Thymus (tissue), 14 donors: ENCODE measurements at places on chromosomes 5 and 9.

- peaks cover 5% of the 10 kb centered on the region for H3K4me1 ChIP-seq
- H3K36me3 ChIP-seq: no peaks in the 10 kb centered on the region
Measured at GRCh38 chr5:76583163-76584047, 39.8 kb downstream of the F2RL2 start.

DNA sequence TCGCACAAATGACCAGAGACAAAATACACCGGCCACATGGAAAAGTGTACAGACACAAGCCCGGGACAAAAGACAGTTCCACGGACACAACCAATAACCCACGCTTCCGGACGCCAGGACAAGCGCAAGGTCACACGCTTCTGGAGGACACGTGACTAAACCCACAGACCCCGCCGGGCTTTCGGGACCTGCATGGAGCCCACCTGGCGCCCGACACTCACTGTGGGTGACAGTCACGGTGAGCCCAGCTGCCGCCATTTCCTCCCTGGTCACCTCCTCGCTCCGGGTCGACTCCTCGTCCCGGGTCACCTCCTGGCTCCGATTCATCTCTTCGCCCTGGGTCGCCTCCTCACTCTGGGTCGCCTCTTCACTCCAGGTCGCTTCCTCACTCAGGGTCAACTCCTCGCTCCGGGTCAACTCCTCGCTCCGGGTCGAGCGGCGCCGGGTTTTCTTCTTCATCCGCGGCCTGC lies 470 bp downstream of the BAG1 start:
- no peaks in the 10 kb centered on the region for H3K27me3 ChIP-seq
- H3K27ac ChIP-seq: peak overlapping the region; percentile 58
- peaks cover 63% of the 10 kb centered on the region for H3K36me3 ChIP-seq
- peak; percentile 58 for DNase-seq
- peak overlapping the region; percentile 95 for H3K4me3 ChIP-seq

GRCh38 chr5:5888284-5888683 lies 465.8 kb downstream of the ICE1 start:
- no peaks in the 10 kb centered on the region for H3K27me3 ChIP-seq
- no peak overlapping the region for H3K4me3 ChIP-seq
- H3K4me1 ChIP-seq: no peaks in the 10 kb centered on the region
- no peaks in the 10 kb centered on the region for H3K36me3 ChIP-seq

GRCh38 chr5:15722305-15722704 lies 222.3 kb downstream of the FBXL7 start:
- H3K4me1 ChIP-seq: no peaks in the 10 kb centered on the region
- no peaks in the 10 kb centered on the region for H3K27me3 ChIP-seq
- H3K27ac ChIP-seq: no peak overlapping the region
- no peak overlapping the region for H3K4me3 ChIP-seq

DNA sequence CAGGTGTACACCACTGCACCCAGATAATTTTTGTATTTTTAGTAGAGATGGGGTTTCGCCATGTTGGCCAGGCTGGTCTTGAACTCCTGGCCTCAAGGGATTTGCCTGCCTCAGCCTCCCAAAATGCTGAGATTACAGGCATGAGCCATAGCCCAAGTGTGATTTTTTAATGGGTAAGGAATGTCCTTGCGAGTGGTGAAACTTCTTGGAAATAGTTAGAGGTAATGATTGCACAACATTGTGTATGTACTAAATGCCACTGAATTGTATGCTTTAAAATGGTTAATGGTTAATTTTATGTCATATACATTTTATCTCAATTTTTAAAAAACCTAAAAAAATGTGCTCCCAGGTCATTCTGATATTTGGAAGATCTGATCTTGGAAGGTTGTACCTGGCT lies 59.9 kb upstream of the IL6ST start:
- no peak overlapping the region for H3K27ac ChIP-seq
- H3K4me3 ChIP-seq: no peak overlapping the region
- peaks cover 19% of the 10 kb centered on the region for H3K4me1 ChIP-seq
- H3K36me3 ChIP-seq: no peaks in the 10 kb centered on the region

- DNase-seq: peak; percentile 91
- peak overlapping the region; percentile 77 for H3K4me3 ChIP-seq
- H3K27me3 ChIP-seq: no peaks in the 10 kb centered on the region
- no peaks in the 10 kb centered on the region for H3K36me3 ChIP-seq
- peak overlapping the region; percentile 83 for H3K27ac ChIP-seq
- H3K4me1 ChIP-seq: peaks cover 18% of the 10 kb centered on the region
Measured at GRCh38 chr5:67005737-67006499, 190.7 kb downstream of the CD180 start.

GRCh38 chr5:149792540-149793255 lies 62.6 kb downstream of the PPARGC1B start:
- H3K27me3 ChIP-seq: no peaks in the 10 kb centered on the region
- H3K4me1 ChIP-seq: peaks cover 6% of the 10 kb centered on the region
- no peak overlapping the region for H3K27ac ChIP-seq
- H3K36me3 ChIP-seq: no peaks in the 10 kb centered on the region

- no peak overlapping the region for H3K27ac ChIP-seq
- H3K27me3 ChIP-seq: no peaks in the 10 kb centered on the region
- DNase-seq: no peak
- no peak overlapping the region for H3K4me3 ChIP-seq
- no peaks in the 10 kb centered on the region for H3K4me1 ChIP-seq
Measured at GRCh38 chr5:175554296-175554695, 75.9 kb downstream of the SFXN1 start.

DNA sequence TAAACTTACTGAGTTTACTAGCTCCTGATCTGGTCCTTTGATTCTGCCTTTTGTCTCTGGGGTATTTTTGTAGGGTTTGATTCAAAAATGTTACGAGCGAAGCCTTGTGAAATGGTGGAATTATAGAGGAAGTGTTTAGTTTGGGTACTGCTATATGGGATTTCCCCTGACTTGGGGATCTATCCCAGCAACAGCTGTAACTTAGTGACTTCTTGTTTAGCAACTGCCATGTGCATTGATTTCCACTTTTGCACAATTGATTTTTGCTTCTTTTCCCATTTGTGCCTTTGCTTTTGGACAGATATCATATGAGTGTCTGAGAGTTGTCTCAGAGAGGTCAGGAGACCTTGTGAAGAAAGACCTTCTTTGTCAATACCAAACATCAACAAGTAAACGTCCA lies 248.5 kb upstream of the DAP start:
- no peaks in the 10 kb centered on the region for H3K4me1 ChIP-seq
- no peak overlapping the region for H3K4me3 ChIP-seq
- DNase-seq: no peak
- H3K27me3 ChIP-seq: no peaks in the 10 kb centered on the region
- H3K36me3 ChIP-seq: no peaks in the 10 kb centered on the region

GRCh38 chr5:109660301-109660700 lies 29.4 kb upstream of the MAN2A1 start:
- H3K36me3 ChIP-seq: no peaks in the 10 kb centered on the region
- H3K27me3 ChIP-seq: no peaks in the 10 kb centered on the region
- DNase-seq: no peak
- H3K27ac ChIP-seq: no peak overlapping the region
- peaks cover 12% of the 10 kb centered on the region for H3K4me1 ChIP-seq
- no peak overlapping the region for H3K4me3 ChIP-seq

GRCh38 chr9:122475717-122476116 lies 2.0 kb downstream of the OR1J1 start:
- no peak overlapping the region for H3K4me3 ChIP-seq
- no peaks in the 10 kb centered on the region for H3K27me3 ChIP-seq
- DNase-seq: no peak
- no peaks in the 10 kb centered on the region for H3K36me3 ChIP-seq
- H3K4me1 ChIP-seq: no peaks in the 10 kb centered on the region

DNA sequence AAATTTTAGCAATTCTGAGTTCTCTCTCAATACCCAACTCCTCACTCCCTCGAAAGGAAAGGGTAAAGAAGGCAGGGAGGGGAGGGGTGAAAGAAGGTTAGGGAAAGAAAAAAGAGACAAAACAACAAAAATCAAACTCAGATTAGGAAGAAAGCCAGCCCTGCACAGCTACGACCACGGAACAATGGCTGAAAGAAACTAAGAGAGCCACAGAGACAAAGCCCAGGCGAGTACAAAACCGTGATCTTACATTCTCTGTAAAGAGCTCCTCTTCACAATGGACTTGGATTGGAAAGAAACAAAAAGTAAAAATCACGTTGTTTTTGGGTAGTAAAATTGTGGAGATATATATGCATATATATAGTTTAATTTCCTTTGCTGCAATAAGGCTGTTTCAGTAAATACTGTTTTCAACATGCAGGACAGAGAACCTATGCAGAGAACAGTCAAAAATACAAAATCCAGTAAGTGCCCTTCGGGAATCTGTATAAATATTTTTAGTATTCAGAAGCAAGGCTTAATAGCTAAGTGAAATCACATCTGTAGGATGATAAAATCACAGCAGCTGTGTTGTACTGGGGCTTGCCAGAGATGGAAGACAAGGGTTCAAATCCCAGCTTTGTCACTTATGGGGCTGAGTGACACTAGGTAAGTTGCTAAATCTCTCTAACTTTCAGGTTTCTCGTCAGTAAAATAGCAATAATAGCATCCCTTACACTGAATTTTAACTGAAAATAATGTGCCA lies 16.9 kb downstream of the PSMB7 start:
- no peak for DNase-seq
- H3K27ac ChIP-seq: no peak overlapping the region
- no peak overlapping the region for H3K4me3 ChIP-seq
- H3K27me3 ChIP-seq: no peaks in the 10 kb centered on the region
- peaks cover 12% of the 10 kb centered on the region for H3K36me3 ChIP-seq
- H3K4me1 ChIP-seq: peaks cover 8% of the 10 kb centered on the region

- no peak overlapping the region for H3K27ac ChIP-seq
- no peaks in the 10 kb centered on the region for H3K27me3 ChIP-seq
- H3K4me1 ChIP-seq: no peaks in the 10 kb centered on the region
- H3K36me3 ChIP-seq: no peaks in the 10 kb centered on the region
Measured at GRCh38 chr9:15276328-15276938, 30.6 kb downstream of the TTC39B start.

GRCh38 chr5:161400583-161400982 lies 145.9 kb downstream of the GABRB2 start:
- no peaks in the 10 kb centered on the region for H3K4me1 ChIP-seq
- no peak for DNase-seq
- H3K27ac ChIP-seq: no peak overlapping the region
- no peak overlapping the region for H3K4me3 ChIP-seq

GRCh38 chr9:102101723-102102122 lies 363.3 kb upstream of the GRIN3A start:
- H3K4me3 ChIP-seq: no peak overlapping the region
- no peaks in the 10 kb centered on the region for H3K4me1 ChIP-seq
- DNase-seq: no peak
- H3K27me3 ChIP-seq: no peaks in the 10 kb centered on the region

DNA sequence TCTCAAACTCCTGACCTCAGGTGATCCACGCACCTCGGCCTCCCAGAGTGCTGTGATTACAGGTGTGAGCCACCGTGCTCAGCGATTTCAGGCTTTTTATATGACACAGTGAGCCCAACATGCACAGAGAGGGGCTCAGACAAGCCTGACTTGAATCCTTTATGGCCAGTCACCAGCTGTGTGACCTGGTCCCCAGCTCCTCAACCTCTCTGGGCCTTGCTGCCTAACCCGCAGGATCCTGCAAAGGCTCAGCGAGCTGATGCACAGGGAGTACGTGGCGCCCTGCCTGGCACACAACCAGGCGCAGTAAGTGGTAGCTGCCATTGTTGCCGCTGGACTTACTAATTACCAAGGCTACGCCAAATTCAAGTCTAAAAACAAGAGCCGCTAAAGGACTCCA lies 16.6 kb upstream of the NCS1 start:
- no peak for DNase-seq
- no peak overlapping the region for H3K27ac ChIP-seq
- H3K36me3 ChIP-seq: no peaks in the 10 kb centered on the region
- H3K4me3 ChIP-seq: no peak overlapping the region

DNA sequence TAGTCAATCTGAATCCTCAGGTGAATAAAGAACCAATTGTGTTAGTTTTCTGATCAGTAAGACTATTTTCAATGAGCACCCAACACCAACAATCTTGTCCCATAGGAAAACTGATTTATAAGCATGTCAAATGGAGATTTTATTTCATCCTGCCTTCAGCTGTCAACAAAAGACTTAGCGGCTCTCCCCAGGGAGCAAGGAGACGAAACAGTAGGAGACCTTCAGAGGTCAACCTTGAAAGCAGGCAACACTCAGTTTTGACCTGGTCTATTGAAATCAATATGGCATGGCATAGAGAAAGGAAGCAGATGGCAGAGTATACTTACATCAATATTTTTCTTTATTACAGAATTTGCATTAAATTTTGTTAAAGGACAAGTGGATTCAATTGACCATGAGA lies 34.1 kb downstream of the ZNF622 start:
- no peak overlapping the region for H3K4me3 ChIP-seq
- no peaks in the 10 kb centered on the region for H3K4me1 ChIP-seq
- H3K36me3 ChIP-seq: no peaks in the 10 kb centered on the region

- H3K27me3 ChIP-seq: no peaks in the 10 kb centered on the region
- H3K4me1 ChIP-seq: no peaks in the 10 kb centered on the region
- no peak overlapping the region for H3K4me3 ChIP-seq
- peaks cover 31% of the 10 kb centered on the region for H3K36me3 ChIP-seq
- no peak for DNase-seq
Measured at GRCh38 chr9:137744632-137745183, 125.9 kb downstream of the EHMT1 start.

GRCh38 chr9:25412646-25413045 lies 265.6 kb downstream of the TUSC1 start:
- H3K27me3 ChIP-seq: no peaks in the 10 kb centered on the region
- no peak overlapping the region for H3K27ac ChIP-seq
- no peak for DNase-seq
- H3K36me3 ChIP-seq: no peaks in the 10 kb centered on the region

GRCh38 chr5:32312197-32312594 lies 543 bp downstream of the MTMR12 start:
- H3K4me1 ChIP-seq: peaks cover 17% of the 10 kb centered on the region
- peak overlapping the region; percentile 63 for H3K4me3 ChIP-seq
- no peak for DNase-seq
- H3K27me3 ChIP-seq: no peaks in the 10 kb centered on the region
- no peaks in the 10 kb centered on the region for H3K36me3 ChIP-seq

DNA sequence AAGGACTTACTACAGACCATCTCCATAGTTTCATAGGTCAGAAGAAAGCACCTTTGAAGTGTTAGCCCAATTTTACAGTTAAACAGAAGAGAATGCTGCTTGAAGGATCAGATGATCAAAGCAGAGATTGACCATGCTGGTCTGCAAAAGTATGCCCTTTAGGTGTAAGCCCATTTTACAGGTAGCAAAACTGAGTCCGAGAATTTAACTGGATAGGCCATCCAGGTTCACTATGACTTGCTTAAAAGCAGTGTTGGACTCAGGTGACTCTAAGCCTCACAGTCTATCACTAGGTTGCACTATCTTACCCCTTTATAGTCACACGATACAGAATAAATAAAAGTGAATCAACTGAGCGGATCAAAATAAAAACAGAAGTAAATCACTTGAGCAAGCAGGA lies 212.7 kb downstream of the DCP2 start:
- no peak for DNase-seq
- no peaks in the 10 kb centered on the region for H3K27me3 ChIP-seq
- no peak overlapping the region for H3K27ac ChIP-seq
- no peak overlapping the region for H3K4me3 ChIP-seq
- H3K36me3 ChIP-seq: no peaks in the 10 kb centered on the region

- H3K27ac ChIP-seq: no peak overlapping the region
- no peaks in the 10 kb centered on the region for H3K4me1 ChIP-seq
- no peaks in the 10 kb centered on the region for H3K27me3 ChIP-seq
- H3K4me3 ChIP-seq: no peak overlapping the region
- H3K36me3 ChIP-seq: no peaks in the 10 kb centered on the region
- DNase-seq: no peak
Measured at GRCh38 chr5:65812648-65813047, 90.6 kb downstream of the NLN start.
